CD8-positive, alpha-beta T cell (primary cell): ENCODE measurements at places on chromosomes 11 and 22.

GRCh38 chr11:46896719-46897406 lies 21.5 kb downstream of the LRP4 start:
- DNase-seq = no peak

GRCh38 chr22:49016909-49017481 lies 810.7 kb downstream of the BRD1 start:
- DNase-seq = no peak

- no peak for DNase-seq
Measured at GRCh38 chr11:25515576-25515975, 816.4 kb upstream of the ANO3 start.

DNA sequence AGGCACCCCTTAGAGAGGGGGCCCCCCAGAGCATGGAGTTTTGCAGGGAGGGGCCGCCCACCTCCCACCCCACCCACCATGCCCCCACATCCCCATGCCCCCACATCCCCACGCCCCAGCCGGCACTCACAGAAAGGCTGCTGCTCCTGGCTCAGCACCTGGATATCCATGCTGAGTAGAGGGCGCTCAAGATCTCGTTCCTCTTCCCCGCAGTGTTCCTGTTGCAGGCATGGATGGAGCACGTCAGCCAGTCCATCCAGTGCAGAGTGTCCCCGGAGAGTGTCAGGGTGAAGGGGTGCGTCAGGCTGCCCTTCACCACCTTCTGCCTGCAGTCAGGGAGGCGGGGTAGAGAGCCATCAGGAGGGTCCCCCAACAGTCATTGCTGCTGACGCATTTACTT lies 156.2 kb downstream of the CRYBB2 start:
- DNase-seq = no peak

- DNase-seq = no peak
Measured at GRCh38 chr11:128501632-128502549, 85.5 kb downstream of the ETS1 start.

DNA sequence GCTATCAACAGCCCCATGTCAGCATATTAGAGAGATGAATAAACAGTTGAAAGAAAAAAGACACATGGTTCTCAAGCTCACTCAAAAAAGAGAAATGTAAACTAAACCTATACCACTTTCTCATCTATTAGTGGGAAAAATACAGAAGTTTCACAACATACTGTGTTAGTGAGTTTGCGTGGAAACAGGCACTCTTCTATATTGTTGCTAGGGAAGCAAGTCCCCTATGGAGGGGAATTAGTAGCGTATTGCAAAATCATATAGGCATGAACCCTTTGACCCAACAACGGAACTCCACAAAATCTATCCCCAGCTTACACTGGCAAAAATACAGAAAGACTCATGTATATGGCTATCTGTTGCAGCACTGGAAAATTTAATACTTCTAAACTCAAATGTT lies 14.2 kb upstream of the RFPL2 start:
- no peak for DNase-seq

- DNase-seq = peak; percentile 91
Measured at GRCh38 chr11:63567044-63567840, 4.1 kb upstream of the PLAAT2 start.

- DNase-seq = no peak
Measured at GRCh38 chr22:28246397-28246796, 327.3 kb upstream of the PITPNB start.

DNA sequence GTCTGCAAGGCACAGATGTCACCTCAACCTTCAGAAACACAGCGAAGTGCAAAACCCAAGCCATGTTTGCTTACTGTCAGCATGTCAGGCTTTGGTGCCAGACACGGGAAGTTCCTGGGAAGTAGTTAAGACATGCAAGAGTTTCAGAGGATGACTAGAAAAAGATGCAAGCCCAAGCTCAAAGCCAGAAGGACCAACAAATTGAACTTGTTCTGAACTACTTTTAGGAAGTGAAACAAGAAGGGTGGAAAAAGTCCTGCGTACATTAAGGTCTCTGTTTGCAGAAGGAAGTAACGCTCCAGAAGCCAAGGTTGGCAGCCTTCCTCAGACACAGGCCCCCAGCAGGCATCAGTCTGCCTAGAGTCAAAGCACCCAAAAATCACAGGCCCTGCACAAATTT lies 2.6 kb downstream of the AP1B1 start:
- DNase-seq = no peak

DNA sequence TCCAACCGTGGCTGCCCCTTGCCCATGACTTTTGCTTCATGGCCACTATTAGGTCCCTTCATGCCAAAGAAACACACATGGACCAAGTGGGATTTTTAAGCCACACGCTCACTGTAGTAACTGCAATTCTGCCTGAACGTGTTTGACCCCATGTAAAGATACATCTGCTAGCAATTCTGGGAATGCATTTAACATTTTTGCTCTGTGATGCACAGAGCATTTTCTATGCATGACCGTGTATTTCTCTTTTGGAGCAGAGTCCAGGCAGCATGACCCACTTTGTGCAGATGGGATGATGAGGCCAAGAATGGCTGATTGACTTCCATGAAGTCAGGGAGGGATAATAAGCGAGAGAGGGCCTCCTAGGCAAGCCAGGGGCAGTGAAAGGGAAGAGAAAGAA lies 108.5 kb downstream of the TP53I11 start:
- no peak for DNase-seq

GRCh38 chr22:47807506-47807905 lies 1045.1 kb downstream of the TBC1D22A start:
- no peak for DNase-seq

- DNase-seq = no peak
Measured at GRCh38 chr11:85712953-85713352, 27.0 kb upstream of the CCDC89 start.

DNA sequence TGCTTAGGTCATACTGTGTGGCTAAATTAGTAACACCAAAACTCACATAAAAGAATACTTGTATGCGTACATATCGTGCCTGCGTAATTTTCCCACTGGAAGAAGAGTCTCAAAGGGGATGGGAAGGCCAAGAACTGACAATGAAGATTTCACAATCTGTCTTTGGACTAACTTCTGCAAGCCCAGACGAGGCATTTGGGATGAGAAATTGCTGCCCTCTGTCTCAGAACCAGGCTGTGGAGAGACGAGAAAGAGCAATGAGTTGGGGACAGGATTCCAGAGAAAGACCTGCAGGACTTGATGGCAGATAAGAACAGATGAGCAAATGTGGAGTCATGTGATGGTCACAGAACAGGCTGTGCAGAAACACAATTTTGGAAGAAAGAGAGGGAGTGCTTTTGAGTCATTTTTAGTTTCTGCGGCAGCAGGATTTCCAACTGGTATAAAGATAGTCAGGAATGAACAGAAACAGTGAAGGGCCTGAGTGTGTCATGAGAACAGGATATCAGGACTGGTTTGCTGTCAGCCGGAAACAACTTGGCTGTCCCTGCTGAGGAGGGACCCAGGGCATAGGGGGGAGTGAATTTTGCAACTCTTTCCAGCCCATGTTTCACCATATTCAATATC lies 82.7 kb upstream of the CTSC start:
- DNase-seq = no peak

DNA sequence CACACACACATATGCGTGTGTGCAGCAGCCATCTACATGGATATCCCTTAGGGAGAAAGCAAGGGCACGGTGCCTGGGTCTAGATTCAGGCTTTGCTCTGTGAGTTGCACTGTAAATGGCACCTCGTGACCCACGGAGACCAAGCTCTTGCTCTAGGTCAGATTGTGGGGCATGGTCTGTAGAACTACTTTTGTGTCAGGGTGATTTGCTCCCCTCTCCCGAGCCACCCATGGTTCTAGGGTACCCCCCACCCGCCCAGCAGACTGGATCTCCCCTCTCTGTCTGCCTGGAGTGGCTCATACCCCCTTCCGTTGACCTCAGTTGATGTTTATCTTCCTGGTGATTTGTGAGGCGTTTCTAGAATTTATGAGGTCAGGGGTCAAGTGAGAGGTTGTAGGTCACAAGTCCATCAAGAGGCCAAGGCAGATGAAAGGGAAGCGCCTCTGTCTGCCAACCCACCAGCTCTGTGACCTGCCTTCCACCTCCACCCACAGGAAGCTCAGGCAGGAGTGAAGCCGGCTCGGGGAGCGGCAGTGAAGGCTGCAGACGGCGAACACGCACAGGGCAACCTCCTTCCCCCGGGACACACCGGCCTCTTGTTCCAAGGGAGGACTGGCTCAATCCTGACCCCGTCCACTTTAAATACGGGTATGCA lies 76.2 kb upstream of the TTLL12 start:
- DNase-seq = peak; percentile 8

- DNase-seq = no peak
Measured at GRCh38 chr11:123454796-123455195, 24.7 kb downstream of the GRAMD1B start.

- no peak for DNase-seq
Measured at GRCh38 chr11:84608837-84609196, 1018.3 kb downstream of the DLG2 start.

- no peak for DNase-seq
Measured at GRCh38 chr11:69378303-69379141, 84.6 kb downstream of the MYEOV start.

- no peak for DNase-seq
Measured at GRCh38 chr11:114384487-114384886, 15.8 kb downstream of the C11orf71 start.

- no peak for DNase-seq
Measured at GRCh38 chr22:46578824-46579561, 41.2 kb upstream of the GRAMD4 start.

DNA sequence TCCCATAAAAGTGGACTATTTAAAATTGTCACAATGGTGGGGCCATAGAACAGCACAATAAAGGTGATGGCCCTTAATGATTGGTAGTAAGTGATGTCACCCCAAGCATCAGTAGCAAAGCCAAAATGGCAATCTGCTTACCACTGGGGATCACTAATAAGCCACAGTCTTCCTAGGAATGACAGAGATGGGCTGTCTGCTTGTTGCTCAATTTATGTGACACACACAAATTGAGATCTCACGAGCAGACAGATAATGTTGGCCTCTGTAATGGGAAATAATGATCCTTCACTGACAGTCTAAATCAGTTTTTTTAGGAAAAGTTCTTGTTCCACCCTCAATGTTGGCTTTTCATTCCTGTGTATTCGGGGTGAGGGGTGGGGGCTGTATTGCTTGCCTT lies 515.1 kb downstream of the BRD1 start:
- DNase-seq = no peak
